ENCODE measurements at places on chromosomes 5 and 9.

- no peak for ATAC-seq
These were observed 39.4 kb downstream of the GNG10 start for GRCh38 chr9:111700776-111701175.

DNA sequence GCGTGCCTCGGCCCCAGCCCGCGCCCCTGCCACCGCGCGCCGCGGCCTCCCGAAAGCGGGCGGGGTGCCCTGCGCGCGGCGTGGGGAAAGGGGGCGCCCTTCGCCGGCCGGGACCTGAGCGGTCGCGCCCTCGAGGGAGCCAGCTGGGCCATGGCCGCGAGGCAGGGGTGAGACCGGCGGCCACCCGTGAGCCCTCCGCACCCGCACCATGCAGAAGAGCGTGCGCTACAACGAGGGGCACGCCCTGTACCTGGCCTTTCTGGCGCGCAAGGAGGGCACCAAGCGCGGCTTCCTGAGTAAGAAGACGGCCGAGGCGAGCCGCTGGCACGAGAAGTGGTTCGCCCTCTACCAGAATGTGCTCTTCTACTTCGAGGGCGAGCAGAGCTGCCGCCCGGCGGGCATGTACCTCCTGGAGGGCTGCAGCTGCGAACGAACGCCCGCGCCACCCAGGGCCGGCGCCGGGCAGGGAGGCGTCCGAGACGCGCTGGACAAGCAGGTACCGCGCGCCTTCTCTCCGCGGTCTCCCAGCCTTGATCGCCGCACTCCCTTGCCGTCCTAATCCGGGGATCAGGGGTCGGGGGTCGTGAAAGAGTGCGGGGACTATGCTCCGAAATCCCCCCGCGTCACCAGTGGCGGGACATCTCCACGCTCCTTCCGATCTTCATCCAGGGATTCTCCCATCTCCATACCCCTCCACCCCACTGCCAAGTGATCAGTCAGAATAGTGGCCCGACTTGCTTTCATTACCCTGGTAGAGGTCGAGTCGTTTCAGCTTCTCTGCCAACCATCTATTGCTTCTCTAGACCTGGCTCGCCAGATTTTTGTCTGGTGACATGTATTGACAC lies 590 bp downstream of the RASGRF2 start:
- ATAC-seq = peak; percentile 38

GRCh38 chr9:108830272-108830671 lies 25.5 kb downstream of the ACTL7B start:
- ATAC-seq = no peak

- ATAC-seq = peak; percentile 74
These were observed 219.2 kb downstream of the AGTPBP1 start for GRCh38 chr9:85522459-85523092.

GRCh38 chr9:128249908-128250838 lies 25.6 kb downstream of the GOLGA2 start:
- ATAC-seq = peak; percentile 40

DNA sequence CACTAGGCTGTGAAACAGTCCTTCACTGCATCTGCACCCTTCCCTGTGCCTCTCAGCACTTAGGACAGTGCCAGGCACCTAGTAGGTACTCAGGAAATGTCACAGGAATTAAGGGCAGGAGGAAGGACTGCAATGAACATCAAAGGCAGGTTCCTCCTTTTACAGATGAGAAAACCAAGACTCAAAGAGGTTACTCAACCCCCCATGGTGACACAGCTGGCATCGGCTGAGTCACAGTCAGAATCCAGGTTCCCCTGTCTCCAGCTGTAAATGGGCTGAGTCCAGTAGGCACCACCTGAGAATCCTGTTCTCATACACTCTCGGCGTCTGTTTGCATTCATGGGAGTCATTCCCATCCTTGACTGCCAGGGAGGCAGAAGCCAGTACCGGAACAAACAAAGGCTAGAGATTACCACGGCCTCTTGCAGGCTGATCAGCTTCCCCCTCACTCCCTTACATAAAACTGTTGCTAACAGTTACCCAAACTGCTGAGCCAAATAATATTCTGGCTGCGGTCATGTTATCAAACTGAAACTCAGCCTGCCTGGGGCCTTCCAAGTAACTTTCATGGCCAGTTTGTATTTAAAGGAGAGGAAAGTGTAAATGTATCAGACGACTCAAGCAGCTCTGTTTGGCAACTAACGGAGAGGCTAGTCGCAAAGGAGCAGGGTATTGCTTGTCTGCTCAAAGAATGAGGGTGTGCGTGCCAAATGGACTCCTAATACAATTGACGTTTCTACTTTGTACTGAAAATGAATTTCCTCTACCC lies 201.7 kb downstream of the PAPPA start:
- ATAC-seq = no peak

DNA sequence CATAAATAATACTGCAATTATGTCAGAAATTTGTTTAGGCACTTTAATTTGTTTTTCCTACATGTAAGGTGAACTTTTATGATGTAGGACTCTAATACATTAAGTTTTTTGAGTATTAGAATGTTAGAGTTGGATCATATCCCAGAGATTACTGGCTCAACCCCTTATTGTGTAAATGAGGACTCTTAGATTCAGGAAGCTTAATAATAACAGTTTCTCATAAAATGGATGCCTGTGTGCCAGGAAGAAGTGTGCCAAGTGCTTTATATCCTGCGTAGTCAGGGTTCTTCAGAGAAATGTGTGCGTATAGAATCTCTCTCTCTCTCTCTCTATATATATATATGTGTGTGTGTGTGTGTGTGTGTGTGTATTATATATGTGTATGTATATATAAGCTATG lies 388.5 kb downstream of the CAAP1 start:
- ATAC-seq = no peak

GRCh38 chr5:66689522-66690220 lies 93.5 kb downstream of the MAST4 start:
- ATAC-seq = no peak

DNA sequence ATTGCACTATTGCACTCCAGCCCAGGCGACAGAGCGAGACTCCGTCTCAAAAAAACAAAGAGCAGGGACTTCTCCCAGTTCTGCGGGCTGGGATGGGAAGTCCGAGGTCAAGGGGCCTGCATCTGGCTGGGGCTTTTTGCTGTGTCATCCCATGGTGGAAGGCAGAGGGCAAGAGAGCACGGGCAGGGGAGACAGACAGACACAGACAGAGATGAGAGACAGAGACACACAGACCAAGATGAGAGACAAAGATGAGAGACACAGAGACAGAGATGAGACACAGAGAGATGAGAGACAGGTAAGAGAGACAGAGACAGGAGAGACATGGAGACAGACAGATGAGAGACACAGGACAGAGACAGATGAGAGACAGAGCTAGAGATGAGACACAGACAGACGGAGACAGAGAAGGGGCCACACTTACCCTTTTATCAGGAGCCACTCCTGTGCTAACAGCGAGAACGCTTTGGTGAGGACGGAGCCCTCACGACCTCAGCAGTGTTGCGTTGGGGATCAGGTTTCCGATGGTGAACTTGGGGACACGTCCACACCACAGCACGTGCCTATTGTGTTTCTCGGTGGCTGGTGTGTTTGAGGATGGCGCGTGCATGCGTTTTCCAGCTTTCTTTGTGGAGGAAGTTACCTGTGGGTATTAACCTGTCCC lies 8.9 kb upstream of the TOR4A start:
- ATAC-seq = no peak

DNA sequence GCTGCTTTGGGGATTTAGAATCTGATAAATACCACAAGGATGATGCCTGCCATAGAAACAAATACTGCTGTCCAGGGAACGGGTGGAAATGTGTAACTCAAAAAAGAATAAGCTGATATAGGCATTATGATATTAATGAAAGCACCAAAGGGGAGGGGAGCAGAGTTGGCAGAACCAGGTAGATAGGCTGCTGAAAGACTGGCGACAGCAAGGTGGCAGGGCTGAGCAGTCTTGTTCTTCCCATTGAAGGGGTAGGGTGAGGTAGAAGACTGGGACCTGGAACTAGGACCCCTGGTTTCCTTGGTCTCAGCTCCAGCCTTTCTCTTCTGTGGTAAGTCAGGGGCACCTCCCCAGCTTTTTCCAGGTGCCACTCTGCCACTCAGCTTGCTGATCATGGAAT lies 31.4 kb upstream of the TMOD1 start:
- ATAC-seq = peak; percentile 39

DNA sequence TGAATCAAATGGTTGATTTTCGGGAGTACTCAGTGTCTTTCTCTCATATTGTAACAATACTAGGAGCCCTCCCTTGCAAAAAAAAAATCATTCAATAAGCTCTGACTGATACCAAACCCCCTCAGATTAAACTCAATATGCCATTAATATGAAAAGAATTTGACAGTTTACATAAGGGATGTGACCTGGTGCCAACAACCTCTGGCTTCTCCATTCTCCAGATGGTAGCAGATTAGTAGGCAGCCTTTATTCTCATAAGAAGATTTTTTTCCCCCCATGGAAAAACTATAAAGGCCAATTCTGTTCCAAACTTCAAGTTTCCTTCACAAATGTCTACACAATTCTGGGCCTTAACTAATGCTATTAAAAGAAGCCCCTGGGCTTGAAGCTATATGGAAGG lies 96.5 kb downstream of the EFNA5 start:
- ATAC-seq = no peak

DNA sequence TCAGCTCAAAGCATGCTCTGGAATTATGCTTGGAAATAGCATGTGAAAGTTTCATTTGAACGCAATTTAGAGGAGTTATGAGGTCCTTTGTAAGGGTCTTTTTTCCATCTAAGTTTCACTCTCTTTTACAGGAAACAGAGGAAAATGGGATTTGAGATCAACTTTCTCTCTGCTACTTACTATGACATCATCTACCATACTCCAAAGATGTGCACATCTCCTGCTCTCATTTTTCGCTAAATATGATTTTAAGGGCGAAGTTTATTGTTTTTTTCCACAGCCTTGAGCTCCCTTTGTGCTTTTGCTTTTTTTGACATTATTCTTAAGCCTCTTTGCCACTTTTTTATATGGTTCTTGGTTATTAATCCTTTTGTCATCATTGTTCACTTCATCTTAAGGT lies 125.6 kb downstream of the NNT start:
- ATAC-seq = no peak

DNA sequence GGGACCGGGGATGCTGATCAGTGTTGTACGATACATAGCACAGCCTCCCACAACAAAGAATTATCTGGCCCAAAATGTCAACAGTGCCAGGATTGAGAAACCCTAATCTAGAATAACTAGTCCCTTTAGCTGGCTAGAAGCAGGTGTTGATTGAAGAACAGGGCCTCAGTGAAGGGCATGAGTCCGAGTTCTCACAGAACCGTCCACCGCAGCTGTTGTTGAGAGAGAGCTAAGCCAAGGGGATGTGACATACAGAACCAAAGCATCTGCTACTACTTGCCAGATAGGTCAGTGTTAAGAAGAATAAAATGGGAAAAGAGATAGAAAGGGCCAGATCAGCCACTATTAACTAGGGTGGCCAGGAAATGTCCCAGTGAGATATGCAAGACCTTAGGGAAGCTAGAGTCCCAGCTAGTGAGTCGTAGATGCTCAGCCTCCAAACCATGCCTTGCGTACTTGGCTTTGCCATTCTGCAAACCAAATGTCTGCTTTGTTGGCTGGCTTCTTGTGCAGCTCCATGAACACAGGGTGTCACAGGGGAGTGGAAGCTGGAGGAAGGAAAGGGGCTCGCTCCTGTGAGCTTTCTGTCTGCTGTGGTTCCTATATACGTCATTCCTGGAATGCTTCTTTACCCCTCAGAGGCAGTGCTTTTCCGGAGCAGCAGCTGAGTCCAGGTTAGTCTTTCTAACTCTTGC lies 68.9 kb downstream of the FBXO38 start:
- ATAC-seq = no peak

- ATAC-seq = no peak
These were observed 49.9 kb downstream of the P4HA2 start for GRCh38 chr5:132177691-132178149.

GRCh38 chr5:65252977-65253376 lies 228.7 kb downstream of the ADAMTS6 start:
- no peak for ATAC-seq

- peak; percentile 77 for ATAC-seq
These were observed 53.9 kb downstream of the CSNK1A1 start for GRCh38 chr5:149497357-149497756.

DNA sequence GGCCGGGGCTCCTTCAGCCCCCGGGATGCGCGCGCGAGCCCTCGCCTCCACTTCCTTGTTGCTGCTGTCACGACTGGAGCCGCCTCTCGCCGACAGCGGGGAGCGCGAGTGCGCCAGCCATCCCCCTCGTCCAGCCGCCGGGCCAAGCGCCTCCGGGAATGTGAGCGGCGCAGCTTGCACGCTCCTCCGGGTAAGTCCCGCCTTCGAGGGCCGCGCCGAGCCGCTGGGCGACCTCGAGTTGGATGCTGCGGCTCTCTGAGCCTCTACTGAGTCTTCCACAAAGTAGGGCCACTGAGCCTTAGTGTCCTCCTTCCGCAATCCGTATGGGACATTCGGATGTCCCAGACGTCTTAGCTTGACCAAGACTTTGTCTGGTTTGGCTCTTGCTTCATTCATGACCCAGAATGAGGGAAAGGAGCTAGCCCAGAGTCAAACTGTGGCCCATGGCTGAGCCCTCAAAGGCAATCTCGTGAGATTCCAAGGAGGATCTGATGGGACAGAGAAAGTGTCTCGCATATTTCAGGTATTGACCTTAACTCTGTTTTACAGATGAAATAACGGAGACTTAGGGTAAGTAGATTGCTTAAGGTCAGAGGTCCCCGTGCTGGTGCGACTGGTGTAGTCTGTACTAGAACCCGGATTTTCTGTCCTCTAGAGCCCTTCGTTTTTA lies 586 bp downstream of the HMGXB3 start:
- peak; percentile 60 for ATAC-seq

DNA sequence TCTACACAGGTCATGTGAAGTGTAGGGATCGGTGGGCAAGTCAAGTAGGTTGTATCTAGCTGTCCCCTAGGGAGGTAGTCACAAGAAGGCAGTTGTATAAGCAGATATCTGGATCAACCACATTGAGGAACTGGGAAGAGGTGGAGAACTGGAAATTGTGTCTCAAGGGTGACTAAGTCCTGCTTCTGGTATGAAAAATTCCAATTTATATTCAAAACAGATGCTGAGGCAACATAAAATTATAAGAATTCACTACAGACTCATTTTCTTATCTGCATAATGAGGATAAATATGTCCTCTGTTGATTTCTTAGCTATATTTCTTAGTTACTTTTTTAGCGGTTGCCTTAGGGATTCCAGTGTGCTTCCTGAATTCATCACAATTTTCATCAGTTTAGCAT lies 46.8 kb downstream of the GALNT12 start:
- peak; percentile 58 for ATAC-seq
